Osteocyte (in vitro differentiated cells): ENCODE measurements at places on chromosomes 5 and 9. TPM values are rescaled to one million over a fixed set of nuclear protein-coding genes. Genes with fewer than 3 reads are reported as not detected.
A peak's percentile ranks its signal among the peaks of the same experiment; 100 is the strongest.

The PCDHGA8 gene
- 0.34 and 0.51 TPM in 2 replicates for total RNA-seq

DNA sequence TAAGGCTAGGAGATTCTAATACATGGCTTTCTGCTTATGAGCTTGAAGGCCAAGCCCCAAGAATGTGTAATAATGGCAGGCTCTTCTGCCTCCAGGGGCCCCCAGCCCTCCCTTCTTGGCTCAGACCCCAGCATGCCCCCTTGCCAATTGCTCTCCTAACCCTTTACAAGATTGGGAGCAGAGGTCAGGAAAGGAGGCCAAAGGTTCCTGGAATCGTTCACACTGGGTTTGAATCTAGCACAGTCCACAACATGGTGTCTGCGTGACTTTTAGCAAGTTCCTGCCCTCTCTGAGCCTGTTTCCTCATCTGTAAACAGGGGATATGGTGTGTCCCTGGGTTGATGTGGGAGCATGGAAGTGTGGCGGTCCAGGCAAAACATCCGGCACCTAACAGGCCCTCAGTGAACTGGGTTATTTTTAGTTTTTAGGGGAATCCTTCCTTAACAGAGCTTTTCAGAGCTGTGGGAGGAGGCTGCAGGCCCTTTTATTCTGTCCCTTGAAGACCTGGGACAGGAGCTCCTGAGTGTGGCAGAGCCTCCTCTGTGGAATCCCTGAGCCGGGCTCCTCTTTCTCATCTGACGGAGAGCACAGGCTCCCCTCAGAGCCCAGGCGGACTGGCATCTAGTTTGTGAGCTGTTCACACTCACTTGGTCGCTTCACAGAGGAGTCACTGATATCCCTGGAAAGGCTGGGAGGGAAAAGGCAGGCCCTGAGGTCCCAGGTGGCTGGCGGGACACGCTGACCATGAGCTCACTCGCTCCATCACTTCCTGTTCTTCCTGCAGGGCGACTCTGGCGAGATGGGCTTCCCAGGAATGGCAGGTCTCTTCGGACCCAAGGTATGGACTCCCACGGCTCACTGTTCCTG lies 23.4 kb upstream of the ORM1 start:
- H3K36me3 ChIP-seq: peaks cover 43% of the 10 kb centered on the region
- no peaks in the 10 kb centered on the region for H3K4me1 ChIP-seq
- H3K27ac ChIP-seq: no peak overlapping the region
- no peak overlapping the region for H3K4me3 ChIP-seq

- no peak for DNase-seq
- H3K27ac ChIP-seq: no peak overlapping the region
- H3K4me3 ChIP-seq: no peak overlapping the region
- no peaks in the 10 kb centered on the region for H3K4me1 ChIP-seq
These were observed 72.7 kb downstream of the SEMA4D start for GRCh38 chr9:89425024-89425805.

The ANKRD20A1 gene
- 0.42 and 1.7 TPM in 2 replicates for total RNA-seq

DNA sequence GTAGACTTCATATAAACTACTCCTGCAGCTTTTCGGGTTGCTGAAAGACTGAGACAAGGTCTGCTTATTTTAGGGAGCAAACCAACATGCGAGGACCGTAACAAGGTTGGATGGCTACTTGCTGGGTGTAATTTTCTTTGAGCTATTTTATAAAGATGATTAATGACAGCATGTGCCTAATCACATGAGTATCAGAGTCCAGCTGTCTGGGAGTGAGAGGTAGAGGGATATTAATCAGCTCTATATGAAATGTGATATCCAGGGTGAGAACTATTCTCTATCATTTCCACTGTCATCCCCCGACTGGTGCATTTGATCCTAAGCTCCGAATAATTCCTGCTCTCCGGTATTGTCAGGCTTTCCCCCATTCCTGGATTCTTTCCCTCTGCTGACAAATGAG lies 193.8 kb upstream of the HMHB1 start:
- no peak overlapping the region for H3K27ac ChIP-seq
- H3K27me3 ChIP-seq: peaks cover 2% of the 10 kb centered on the region
- H3K4me1 ChIP-seq: no peaks in the 10 kb centered on the region
- no peak overlapping the region for H3K4me3 ChIP-seq
- no peaks in the 10 kb centered on the region for H3K36me3 ChIP-seq

The FTMT gene
- not detected in 2 replicates for total RNA-seq

GRCh38 chr5:138659561-138659960 lies 84.4 kb upstream of the HSPA9 start:
- no peak for DNase-seq
- no peaks in the 10 kb centered on the region for H3K36me3 ChIP-seq
- peaks cover 12% of the 10 kb centered on the region for H3K4me1 ChIP-seq
- H3K27ac ChIP-seq: no peak overlapping the region

- H3K4me1 ChIP-seq: no peaks in the 10 kb centered on the region
- no peak overlapping the region for H3K4me3 ChIP-seq
- H3K27me3 ChIP-seq: peaks cover 14% of the 10 kb centered on the region
- no peaks in the 10 kb centered on the region for H3K36me3 ChIP-seq
- no peak for DNase-seq
- H3K27ac ChIP-seq: no peak overlapping the region
These were observed 1931.0 kb upstream of the CDH6 start for GRCh38 chr5:29262339-29263123.

- no peaks in the 10 kb centered on the region for H3K36me3 ChIP-seq
- no peak for DNase-seq
- no peak overlapping the region for H3K27ac ChIP-seq
- H3K27me3 ChIP-seq: no peaks in the 10 kb centered on the region
- H3K4me1 ChIP-seq: no peaks in the 10 kb centered on the region
- H3K4me3 ChIP-seq: no peak overlapping the region
These were observed 56.8 kb downstream of the IZUMO3 start for GRCh38 chr9:24488896-24489295.

DNA sequence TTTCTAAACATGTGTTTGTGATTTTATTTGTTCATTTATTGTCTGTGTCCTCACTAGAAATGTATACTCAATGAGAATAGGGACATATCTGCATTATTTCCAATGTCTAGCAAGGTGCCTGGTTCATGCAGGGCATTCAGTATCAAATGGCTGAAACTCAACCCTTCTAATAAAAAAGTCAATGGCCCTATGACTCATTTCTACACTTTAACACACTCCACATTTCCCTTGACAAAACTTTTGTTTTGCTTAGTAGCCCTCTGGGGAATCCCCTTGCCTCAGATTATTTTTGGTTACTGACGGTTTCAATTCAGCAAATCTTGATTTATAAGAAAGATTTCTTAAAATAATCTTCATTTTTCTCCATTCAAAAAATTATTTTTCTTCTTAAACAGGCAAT lies 206.0 kb upstream of the DMRTA1 start:
- H3K4me1 ChIP-seq: peaks cover 35% of the 10 kb centered on the region
- H3K27me3 ChIP-seq: peaks cover 25% of the 10 kb centered on the region
- H3K4me3 ChIP-seq: no peak overlapping the region
- H3K36me3 ChIP-seq: no peaks in the 10 kb centered on the region

DNA sequence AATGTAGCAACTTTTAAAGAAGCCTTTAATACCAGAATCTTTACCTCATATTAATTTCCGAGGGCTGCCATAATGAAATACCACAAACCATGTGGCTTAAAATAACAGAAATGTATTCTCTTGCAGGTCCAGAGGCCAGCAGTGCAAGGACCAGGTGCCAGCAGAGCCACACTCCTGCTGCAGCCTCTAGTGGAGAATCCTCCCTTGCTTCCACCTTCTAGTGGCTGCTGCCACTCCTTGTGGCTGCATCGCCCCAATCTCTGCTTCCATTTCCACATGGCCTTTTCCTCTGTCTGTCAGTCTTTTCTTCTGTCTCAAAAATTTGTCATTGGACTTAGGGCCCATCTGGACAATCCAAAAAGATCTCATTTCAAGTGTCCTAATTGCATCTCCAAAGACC lies 401.5 kb downstream of the EFNA5 start:
- no peak for DNase-seq
- peaks cover 4% of the 10 kb centered on the region for H3K4me1 ChIP-seq
- no peak overlapping the region for H3K4me3 ChIP-seq
- H3K36me3 ChIP-seq: no peaks in the 10 kb centered on the region

DNA sequence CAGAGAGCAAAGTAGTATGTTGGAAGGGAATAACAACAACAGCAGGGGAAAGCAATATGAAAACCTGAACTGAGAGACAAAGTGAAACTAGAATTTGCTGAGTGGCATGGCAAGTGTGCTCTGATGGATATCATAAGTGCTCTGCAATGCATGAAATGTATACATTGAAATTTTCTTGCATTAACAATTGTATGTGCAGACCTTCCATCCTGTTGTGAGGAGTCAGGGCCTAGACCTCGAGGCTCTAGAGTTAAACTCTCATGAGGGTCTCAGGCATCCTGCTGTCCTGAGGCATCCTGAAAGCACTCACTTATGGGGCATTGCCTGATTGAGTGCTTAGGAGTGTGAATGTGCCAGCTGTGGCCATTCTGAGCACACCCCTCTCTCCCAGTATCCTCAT lies 1.1 kb downstream of the ECM2 start:
- H3K27ac ChIP-seq: peak overlapping the region; percentile 91
- H3K4me1 ChIP-seq: peaks cover 44% of the 10 kb centered on the region
- H3K27me3 ChIP-seq: no peaks in the 10 kb centered on the region
- peaks cover 23% of the 10 kb centered on the region for H3K36me3 ChIP-seq
- H3K4me3 ChIP-seq: peak overlapping the region; percentile 66

GRCh38 chr5:158820891-158821290 lies 278.8 kb downstream of the EBF1 start:
- H3K36me3 ChIP-seq: peaks cover 85% of the 10 kb centered on the region
- no peaks in the 10 kb centered on the region for H3K27me3 ChIP-seq
- no peak overlapping the region for H3K4me3 ChIP-seq
- peak overlapping the region; percentile 62 for H3K27ac ChIP-seq
- DNase-seq: no peak

The TTC16 gene
- total RNA-seq: not detected in 2 replicates

The NPDC1 gene
- 84.4 and 91.0 TPM in 2 replicates for total RNA-seq

GRCh38 chr5:139574641-139575312 lies 13.6 kb downstream of the UBE2D2 start:
- H3K27me3 ChIP-seq: no peaks in the 10 kb centered on the region
- peaks cover 2% of the 10 kb centered on the region for H3K36me3 ChIP-seq
- DNase-seq: no peak
- H3K27ac ChIP-seq: peak overlapping the region; percentile 14
- peaks cover 29% of the 10 kb centered on the region for H3K4me1 ChIP-seq

The CBY3 gene
- not detected in 2 replicates for total RNA-seq

DNA sequence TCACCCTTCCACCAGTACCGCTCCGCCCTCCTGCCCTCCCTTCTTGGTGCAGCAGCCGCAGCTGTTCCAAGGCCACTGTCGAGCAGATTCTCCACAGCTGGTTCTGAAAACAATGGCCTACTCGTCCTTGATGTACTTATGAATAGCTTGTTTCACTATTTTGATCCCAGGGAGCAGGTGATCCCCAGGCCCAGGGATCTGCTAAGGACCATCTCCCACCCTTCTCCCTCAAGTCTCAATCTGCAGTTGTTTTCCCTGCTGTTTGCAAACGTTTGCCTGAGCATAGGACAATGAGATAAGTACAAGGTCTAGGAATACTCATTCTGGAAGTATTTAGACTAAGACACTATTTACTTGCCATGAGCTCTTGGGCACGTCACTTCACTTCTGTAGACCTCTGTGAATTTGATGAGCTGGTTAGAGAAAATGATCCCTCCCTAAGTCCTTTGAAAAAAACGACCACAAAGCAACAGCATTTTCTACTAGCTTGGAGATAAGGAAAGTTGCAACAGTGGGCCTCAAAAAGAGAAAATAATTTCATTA lies 1.8 kb downstream of the LURAP1L start:
- peak overlapping the region; percentile 97 for H3K27ac ChIP-seq
- H3K4me3 ChIP-seq: peak overlapping the region; percentile 85

The OR13C5 gene
- not detected in 2 replicates for total RNA-seq

The PCDHB16 gene
- total RNA-seq: 9.0 and 10.8 TPM in 2 replicates

GRCh38 chr5:122297587-122298298 lies 14.3 kb upstream of the SNCAIP start:
- H3K4me3 ChIP-seq: no peak overlapping the region
- no peaks in the 10 kb centered on the region for H3K4me1 ChIP-seq
- H3K27ac ChIP-seq: no peak overlapping the region

- H3K27me3 ChIP-seq: peaks cover 35% of the 10 kb centered on the region
- no peaks in the 10 kb centered on the region for H3K36me3 ChIP-seq
- peaks cover 19% of the 10 kb centered on the region for H3K4me1 ChIP-seq
- peak overlapping the region; percentile 19 for H3K27ac ChIP-seq
- DNase-seq: no peak
- no peak overlapping the region for H3K4me3 ChIP-seq
These were observed 5.5 kb upstream of the FIBCD1 start for GRCh38 chr9:130944510-130945058.

- H3K36me3 ChIP-seq: no peaks in the 10 kb centered on the region
- no peaks in the 10 kb centered on the region for H3K27me3 ChIP-seq
- no peak overlapping the region for H3K4me3 ChIP-seq
- DNase-seq: no peak
- H3K4me1 ChIP-seq: peaks cover 20% of the 10 kb centered on the region
These were observed 110.0 kb upstream of the TUT7 start for GRCh38 chr9:86464242-86464641.

- H3K27me3 ChIP-seq: no peaks in the 10 kb centered on the region
- H3K27ac ChIP-seq: no peak overlapping the region
- H3K36me3 ChIP-seq: no peaks in the 10 kb centered on the region
- H3K4me1 ChIP-seq: peaks cover 61% of the 10 kb centered on the region
- H3K4me3 ChIP-seq: no peak overlapping the region
These were observed 144.9 kb downstream of the GOLPH3 start for GRCh38 chr5:32029261-32029660.

- H3K27me3 ChIP-seq: no peaks in the 10 kb centered on the region
- DNase-seq: no peak
- no peak overlapping the region for H3K4me3 ChIP-seq
- H3K36me3 ChIP-seq: no peaks in the 10 kb centered on the region
- peaks cover 24% of the 10 kb centered on the region for H3K4me1 ChIP-seq
- no peak overlapping the region for H3K27ac ChIP-seq
These were observed 26.2 kb downstream of the PPARGC1B start for GRCh38 chr5:149756354-149756753.

DNA sequence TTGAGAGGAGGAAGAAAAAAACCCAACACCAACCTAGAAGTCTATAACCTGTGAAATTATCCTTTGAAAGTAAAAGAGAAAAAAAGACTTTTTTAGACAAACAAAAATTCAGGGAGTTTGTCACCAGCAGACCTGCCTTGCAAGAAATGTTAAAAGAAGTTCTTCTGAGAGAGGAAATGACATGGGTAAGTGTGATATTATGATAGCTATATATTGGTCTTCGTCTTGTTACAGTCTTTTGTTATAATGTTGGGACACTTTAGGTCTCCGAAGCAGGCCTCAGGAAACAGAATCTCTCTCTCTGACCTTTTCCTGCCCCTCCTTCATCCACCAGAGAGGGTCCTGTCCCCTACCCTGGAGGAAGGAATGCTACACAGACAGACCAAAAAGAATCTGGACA lies 16.6 kb upstream of the MLANA start:
- peaks cover 12% of the 10 kb centered on the region for H3K4me1 ChIP-seq
- no peak for DNase-seq

- DNase-seq: no peak
- no peaks in the 10 kb centered on the region for H3K36me3 ChIP-seq
- H3K4me1 ChIP-seq: no peaks in the 10 kb centered on the region
- H3K27me3 ChIP-seq: peaks cover 11% of the 10 kb centered on the region
- H3K27ac ChIP-seq: no peak overlapping the region
These were observed 16.5 kb upstream of the UBE2QL1 start for GRCh38 chr5:6432206-6432605.
